ENCODE measurements at places on chromosomes 3 and 15. TPM values are rescaled to one million over a fixed set of nuclear protein-coding genes. Genes with fewer than 3 reads are reported as not detected.

CPA3 gene
- not detected for polyA plus RNA-seq

XYLB gene
- polyA plus RNA-seq = 1.8 TPM

GRCh38 chr3:193680220-193680619 lies 87.2 kb downstream of the OPA1 start:
- no peak for DNase-seq
- H3K4me1 ChIP-seq = no peaks in the 10 kb centered on the region
- H3K36me3 ChIP-seq = no peaks in the 10 kb centered on the region
- H3K27me3 ChIP-seq = no peaks in the 10 kb centered on the region
- H3K4me3 ChIP-seq = no peak overlapping the region

GRCh38 chr3:30663533-30664241 lies 57.3 kb downstream of the TGFBR2 start:
- H3K4me1 ChIP-seq = peaks cover 49% of the 10 kb centered on the region
- peaks cover 19% of the 10 kb centered on the region for H3K36me3 ChIP-seq
- no peak overlapping the region for H3K4me3 ChIP-seq
- no peak for DNase-seq

DNA sequence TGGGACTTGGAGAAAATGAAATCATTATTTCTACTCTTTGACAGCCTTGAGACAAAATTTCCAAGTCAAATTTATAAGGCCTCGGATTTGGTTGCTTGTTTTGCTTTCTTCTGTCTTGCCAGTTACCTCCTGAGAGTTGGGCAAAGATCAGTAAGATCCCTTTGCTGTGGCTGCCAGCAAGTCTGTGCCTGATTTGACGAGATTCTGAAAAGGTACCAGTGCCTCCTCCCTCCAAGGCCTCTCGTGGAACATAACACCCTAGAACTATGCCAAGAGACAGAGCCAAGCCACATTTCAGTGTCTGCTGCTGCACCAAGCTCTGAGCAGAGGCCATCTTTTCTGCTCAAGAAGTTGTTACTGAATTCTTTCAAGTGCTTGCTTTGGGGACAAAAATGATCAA lies 61.0 kb downstream of the GTPBP8 start:
- H3K4me1 ChIP-seq = peaks cover 16% of the 10 kb centered on the region
- H3K36me3 ChIP-seq = no peaks in the 10 kb centered on the region

SLC28A1 gene
- not detected for polyA plus RNA-seq

DNA sequence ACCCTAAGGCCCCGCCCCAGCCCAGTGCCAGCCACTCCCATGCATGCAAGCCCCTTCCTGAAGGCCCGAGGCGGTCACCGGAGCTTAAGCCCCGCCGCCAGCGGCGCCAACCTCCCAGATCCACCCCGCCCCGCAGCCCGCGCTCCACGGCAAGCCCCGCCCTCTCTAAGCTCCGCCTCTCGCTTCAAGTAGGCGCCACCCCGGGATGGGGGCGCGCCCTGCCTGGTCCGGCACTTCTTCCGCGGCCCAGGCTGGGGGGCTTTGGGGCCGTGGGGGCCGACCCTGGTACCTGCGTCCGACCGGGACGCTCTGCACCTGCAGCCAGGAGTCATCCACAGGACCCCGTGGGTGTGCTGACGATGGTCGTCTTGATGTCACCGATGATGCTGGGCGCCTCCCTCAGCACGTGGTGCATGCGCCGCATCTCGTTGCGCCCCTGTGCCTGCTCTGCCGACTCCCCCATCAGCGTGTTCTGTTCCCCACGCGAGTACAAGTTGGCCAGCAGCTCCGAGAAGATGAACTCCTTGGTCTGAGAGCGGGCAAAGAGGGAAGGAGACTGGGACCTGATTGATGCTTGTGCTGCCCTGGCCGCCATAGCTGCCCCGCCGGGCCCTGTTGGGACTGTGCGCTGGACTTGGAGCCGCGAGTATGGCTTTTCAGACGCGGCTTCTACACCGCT lies 26.1 kb upstream of the CSPG4 start:
- H3K4me1 ChIP-seq = peaks cover 3% of the 10 kb centered on the region
- no peak overlapping the region for H3K27ac ChIP-seq
- no peaks in the 10 kb centered on the region for H3K27me3 ChIP-seq

GOLGA8H gene
- polyA plus RNA-seq = not detected

GRCh38 chr15:89358755-89359439 lies 24.3 kb upstream of the POLG start:
- DNase-seq = no peak
- H3K36me3 ChIP-seq = no peaks in the 10 kb centered on the region
- peaks cover 2% of the 10 kb centered on the region for H3K4me1 ChIP-seq
- peak overlapping the region; percentile 61 for H3K4me3 ChIP-seq
- no peak overlapping the region for H3K27ac ChIP-seq

DNA sequence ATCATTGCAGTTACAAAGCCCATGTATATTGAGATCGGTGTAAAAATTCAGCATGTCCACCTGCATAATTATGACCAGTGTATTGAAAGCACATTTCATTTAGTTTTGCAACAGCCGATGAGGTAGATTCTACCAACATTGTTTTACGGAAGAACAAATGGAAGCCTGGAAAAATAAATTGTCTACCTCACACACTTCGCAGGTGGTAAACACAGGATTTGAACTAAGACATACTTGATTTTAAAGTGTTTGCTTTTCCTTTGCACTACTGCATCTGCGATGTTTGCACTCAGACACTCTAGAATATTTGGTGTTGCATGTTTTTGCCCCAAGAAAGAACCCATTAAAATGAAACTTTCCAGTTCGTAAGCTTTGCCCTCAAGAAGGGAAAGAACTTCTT lies 148.4 kb downstream of the PGPEP1L start:
- peaks cover 53% of the 10 kb centered on the region for H3K4me1 ChIP-seq
- DNase-seq = no peak
- H3K27ac ChIP-seq = no peak overlapping the region
- H3K36me3 ChIP-seq = no peaks in the 10 kb centered on the region

DNA sequence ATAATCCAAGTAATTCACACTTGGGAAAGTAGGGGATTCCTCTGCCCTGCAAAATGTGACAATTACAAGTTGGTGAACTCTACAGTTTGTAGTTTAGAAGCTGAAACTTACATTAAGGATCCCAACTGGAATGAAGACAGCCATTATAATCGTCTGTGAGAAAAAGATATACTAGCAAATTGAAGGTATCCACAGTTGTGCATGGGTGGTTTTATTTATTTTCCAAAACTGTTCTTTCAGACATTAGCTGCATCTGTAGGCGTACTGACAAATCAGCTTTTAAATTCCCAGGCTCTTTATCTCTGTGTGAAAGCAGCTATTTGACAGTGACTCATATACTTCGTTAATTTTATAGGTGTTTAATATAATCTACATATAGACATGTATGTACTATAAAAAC lies 12.5 kb upstream of the ISL2 start:
- no peak for DNase-seq
- peaks cover 3% of the 10 kb centered on the region for H3K4me1 ChIP-seq
- H3K4me3 ChIP-seq = no peak overlapping the region
- H3K36me3 ChIP-seq = no peaks in the 10 kb centered on the region
- no peak overlapping the region for H3K27ac ChIP-seq
- no peaks in the 10 kb centered on the region for H3K27me3 ChIP-seq

DNA sequence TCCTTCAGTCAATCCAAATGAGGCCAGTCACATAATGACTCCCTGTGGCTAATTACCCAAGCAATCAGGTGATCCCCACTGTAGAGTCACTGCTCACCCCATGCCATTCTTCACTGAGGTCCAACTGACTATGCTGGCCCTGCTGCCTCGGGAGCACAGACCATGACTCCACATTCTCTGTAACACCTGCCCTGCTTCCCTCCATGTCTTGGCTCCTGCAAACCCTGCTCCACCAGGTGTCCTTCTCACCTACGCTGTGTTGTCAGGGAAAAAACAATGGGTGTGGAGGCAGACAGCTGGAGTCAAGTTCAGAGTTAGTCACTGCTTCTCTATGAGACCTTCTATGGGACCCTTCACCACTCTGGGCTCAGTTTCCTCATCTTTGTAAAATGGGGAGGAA lies 6.1 kb upstream of the SFMBT1 start:
- H3K4me3 ChIP-seq = no peak overlapping the region
- H3K27me3 ChIP-seq = peaks cover under 1% of the 10 kb centered on the region
- DNase-seq = no peak
- H3K36me3 ChIP-seq = no peaks in the 10 kb centered on the region
- no peak overlapping the region for H3K27ac ChIP-seq
- no peaks in the 10 kb centered on the region for H3K4me1 ChIP-seq

- H3K36me3 ChIP-seq = no peaks in the 10 kb centered on the region
- no peaks in the 10 kb centered on the region for H3K4me1 ChIP-seq
- H3K27me3 ChIP-seq = no peaks in the 10 kb centered on the region
- DNase-seq = no peak
- no peak overlapping the region for H3K4me3 ChIP-seq
These were observed 24.8 kb upstream of the MEIS2 start for GRCh38 chr15:37125143-37125542.

GRCh38 chr3:130849091-130849552 lies 44.8 kb upstream of the ATP2C1 start:
- H3K27ac ChIP-seq = peak overlapping the region; percentile 97
- no peak overlapping the region for H3K4me3 ChIP-seq
- no peaks in the 10 kb centered on the region for H3K27me3 ChIP-seq

KLHL40 gene
- not detected for polyA plus RNA-seq

- no peaks in the 10 kb centered on the region for H3K27me3 ChIP-seq
- DNase-seq = no peak
- H3K36me3 ChIP-seq = no peaks in the 10 kb centered on the region
These were observed 25.0 kb upstream of the MB21D2 start for GRCh38 chr3:192942625-192943024.

DNA sequence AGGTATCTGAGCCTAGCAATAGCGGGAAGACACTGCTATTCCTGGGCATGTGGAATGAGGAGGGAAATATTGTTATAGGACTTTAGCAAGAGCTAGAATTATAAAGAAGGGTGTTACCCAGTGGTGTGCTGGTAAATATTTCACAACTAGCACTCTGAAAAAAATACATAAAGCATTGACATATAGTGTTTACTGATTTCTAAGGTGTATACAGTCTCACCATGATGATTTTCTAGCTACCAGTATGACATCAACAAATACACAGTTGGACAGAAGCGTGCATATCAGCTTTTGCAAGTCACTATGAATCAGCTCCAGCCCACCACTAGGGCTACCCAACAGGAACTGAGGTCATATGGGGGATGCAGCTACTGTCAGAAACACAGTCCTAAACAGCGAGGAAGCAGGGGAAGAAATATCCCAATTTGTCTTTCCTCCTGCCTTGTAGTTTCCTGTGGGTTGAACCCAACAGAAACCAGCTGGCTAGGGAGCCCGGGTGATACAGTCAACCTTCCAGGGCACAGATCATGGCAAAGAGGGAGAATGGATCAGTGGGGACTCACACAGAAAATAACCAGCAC lies 39.6 kb downstream of the HGD start:
- H3K4me3 ChIP-seq = no peak overlapping the region
- no peak overlapping the region for H3K27ac ChIP-seq
- no peaks in the 10 kb centered on the region for H3K27me3 ChIP-seq

DNA sequence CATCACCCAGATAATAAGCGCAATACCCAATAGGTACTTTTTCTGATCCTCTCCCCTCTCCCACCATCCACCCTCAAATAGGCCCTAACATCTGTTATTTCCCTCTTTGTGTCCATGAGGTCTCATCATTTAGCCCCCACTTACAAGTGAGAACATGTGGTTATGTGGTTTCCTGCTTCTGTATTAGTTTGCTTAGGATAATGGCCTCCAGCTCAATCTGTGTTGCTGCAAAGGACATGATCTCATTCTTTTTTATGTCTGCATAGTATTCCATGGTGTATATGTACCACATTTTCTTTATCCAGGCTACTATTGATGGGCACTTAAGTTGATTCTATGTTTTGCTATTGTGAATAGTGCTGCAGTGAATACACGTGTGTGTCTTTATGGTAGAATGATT lies 165.4 kb downstream of the MBNL1 start:
- no peak for DNase-seq
- no peak overlapping the region for H3K4me3 ChIP-seq
- H3K27me3 ChIP-seq = no peaks in the 10 kb centered on the region
- no peak overlapping the region for H3K27ac ChIP-seq
- peaks cover 8% of the 10 kb centered on the region for H3K4me1 ChIP-seq
- H3K36me3 ChIP-seq = peaks cover 2% of the 10 kb centered on the region
